ENCODE measurements at places on chromosomes 7 and 10.
A peak's percentile ranks its signal among the peaks of the same experiment; 100 is the strongest.

GRCh38 chr10:91159254-91159783 is 61.1 kb upstream of the PCGF5 start:
- DNase-seq, result no peak

- DNase-seq, result no peak
Measured at GRCh38 chr7:43309706-43310022, 197.2 kb downstream of the HECW1 start.

DNA sequence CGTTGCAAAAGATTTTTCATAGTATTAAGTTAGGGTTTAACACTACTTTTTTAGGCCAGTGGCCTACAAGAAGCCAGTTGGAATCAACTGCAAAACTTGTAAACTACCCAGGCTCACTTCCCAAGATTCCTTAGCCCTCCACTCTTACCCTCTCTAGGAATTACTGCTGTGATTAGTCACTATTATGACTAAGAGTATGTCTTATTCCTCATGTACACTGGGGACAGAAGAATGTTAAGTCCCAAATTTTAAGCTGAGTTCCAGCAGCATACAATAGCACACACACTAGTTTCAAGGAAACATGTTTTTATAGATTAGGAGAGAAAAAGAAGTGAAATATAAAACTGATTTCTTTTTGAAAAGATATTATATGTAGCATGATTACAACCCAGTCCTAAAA is 42.8 kb downstream of the FBXL13 start:
- DNase-seq, result no peak

- DNase-seq, result no peak
Measured at GRCh38 chr10:132477398-132478340, 59.9 kb upstream of the INPP5A start.

DNA sequence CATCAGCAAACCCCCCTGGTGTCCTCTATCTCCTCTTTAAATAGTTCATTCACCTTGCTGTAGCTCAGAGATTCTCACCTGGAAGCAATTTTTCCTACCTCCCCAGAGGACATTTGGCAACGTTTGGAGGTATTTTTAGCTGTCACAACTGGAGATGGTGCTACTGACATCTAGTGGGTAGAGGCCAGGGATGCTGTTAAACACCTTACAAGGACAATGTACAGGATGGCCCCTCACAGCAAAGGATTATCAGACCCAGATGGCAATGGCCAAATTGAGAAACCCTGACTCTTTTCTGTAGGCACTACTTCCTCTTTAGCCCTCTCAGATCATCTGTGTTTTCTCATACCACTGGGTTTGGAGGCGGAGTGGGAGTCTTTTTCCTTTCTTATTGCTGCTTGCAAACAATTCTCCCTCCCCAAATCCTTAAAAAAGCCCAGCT is 13.2 kb upstream of the TRA2A start:
- DNase-seq, result peak; percentile 20

- DNase-seq, result no peak
Measured at GRCh38 chr10:70093335-70093944, 39.2 kb downstream of the AIFM2 start.

GRCh38 chr7:108642126-108642525 is 72.5 kb downstream of the DNAJB9 start:
- no peak for DNase-seq

DNA sequence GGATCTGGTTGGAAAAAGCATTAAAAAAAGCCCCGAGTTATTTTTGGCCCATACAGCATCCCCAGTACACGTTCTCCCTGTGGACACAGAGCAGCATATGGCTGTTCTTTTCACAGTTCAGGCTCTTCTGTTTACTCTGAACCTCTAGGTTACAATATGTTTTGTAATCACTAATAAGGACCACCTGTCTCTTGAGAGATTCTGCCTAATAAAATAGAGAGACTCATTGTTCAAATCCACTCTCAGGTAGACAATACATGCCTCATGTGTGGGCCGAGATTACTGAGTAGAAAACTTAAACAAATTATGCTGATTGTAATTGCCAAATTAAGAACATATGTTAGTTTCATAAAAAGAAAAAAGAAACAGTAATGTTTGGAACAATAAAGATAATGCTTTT is 647.7 kb downstream of the GRM8 start:
- DNase-seq, result peak; percentile 37

- no peak for DNase-seq
Measured at GRCh38 chr7:26538689-26539088, 247.0 kb downstream of the SNX10 start.

GRCh38 chr10:3199488-3199887 is 26.9 kb upstream of the PITRM1 start:
- no peak for DNase-seq

- DNase-seq, result no peak
Measured at GRCh38 chr10:47300429-47300931, 483 bp downstream of the GDF10 start.

GRCh38 chr10:77478247-77478961 is 159.2 kb downstream of the KCNMA1 start:
- no peak for DNase-seq

- DNase-seq, result no peak
Measured at GRCh38 chr7:92694211-92694610, 104.0 kb upstream of the FAM133B start.

GRCh38 chr10:130483691-130484467 is 347.7 kb downstream of the GLRX3 start:
- no peak for DNase-seq

DNA sequence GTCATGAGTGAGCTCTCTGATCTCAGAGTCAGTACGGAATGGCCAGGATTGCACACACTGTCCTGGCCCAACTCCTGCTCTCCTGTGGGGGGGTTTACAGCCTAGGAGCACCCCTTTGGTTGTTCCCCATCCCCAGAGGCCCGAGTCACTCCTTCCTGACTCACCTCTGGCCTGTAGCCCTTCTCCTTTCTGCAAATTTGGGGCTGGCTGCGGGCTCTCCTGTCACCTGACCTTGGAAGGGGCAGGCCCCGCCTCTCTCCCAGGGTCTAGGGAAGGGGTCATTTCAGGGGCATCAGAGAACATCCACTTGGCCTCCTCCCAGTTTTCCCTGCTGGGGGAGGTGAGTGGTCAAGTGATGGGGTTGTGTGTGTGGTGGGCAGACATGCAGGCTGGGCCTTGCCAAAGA is 1.7 kb downstream of the NYAP1 start:
- no peak for DNase-seq

DNA sequence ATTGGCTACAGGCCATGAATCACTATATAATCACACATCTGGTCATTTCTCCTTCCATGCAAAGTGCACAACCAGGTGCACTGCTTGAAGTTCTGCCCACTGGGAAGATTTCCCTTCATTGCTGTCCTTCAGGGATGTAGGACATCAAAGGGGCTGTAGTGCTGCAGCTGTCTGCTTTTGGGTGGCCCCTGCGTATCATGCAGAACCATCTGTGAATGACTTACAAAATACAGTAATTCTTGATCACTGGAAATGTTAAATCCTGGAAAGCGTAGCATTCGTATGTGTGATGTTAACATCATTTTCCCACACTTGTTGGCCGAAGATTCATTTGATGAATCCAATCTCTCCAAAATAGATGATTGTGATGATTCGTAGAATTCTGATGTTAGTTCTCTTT is 22.4 kb downstream of the AKR1C3 start:
- no peak for DNase-seq

GRCh38 chr10:125991392-125991791 is 95.0 kb downstream of the FANK1 start:
- peak; percentile 8 for DNase-seq

GRCh38 chr7:83648464-83649241 is at the start of gene SEMA3E:
Gene SEMA3E (minus strand): TSS chr7:83649139.
- no peak for DNase-seq

DNA sequence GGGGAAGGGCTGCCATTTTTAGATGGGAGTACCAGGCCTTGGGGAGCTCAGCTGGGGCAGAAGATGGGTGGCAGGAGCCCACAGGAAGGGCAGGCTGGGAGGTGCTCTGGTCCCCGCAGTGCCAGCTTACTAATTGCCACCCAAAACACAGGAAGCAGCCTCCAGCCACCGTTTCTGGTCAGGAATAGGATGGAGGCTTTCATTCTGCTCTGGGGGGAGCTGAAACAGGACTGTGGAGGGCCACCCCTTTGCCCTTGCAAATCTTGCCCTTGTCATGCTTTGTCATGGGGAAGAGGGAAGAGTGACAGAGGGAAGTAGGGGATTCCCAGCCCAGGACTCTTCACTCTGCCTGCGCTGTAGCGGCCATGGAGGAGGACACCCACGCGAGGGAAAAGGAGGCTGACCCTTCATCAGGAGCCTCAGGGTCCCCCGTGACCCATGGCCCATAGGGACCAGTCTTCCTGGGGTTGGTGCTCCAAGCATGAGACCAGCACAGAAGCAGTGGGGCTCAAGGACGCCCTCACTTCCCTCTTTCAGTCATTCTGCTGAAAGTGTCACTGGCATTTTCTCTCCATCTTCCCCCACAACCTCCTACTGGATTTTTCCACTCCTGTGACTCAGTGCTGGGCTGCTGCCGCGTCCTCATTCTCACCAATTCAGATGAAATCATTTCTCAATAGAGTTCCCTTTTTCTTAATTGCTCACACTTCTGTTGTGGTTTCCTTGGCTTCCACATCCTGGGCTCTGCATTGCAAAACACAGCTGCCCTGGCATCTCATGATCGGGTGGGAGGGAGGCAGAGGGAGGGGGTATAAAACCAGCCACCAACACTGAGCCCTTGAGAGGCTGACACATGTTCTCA is 61.9 kb downstream of the MKI67 start:
- no peak for DNase-seq

DNA sequence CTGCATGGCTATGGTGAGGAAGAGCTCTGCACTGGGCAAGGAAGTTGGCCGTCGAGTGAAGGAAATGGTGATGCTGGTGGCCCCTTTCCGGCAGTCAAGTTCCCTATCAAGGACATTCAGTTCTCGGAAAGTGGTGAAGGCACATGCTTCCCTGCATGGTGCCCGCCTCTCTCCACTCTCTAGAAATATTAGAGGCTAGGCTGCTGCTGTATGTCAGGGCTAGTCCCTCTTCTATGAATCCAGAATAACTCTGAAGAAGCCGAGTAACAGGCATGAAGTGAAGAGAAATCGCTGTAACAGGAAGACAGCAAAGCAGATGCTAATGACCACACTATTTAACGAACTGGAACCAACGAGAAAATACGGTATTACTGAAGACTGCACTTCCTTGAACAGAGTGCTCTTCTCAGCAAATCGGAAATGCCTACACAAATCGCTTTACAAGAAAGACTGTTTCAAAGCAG is 5.4 kb downstream of the IDI1 start:
- DNase-seq, result no peak

- no peak for DNase-seq
Measured at GRCh38 chr7:128168667-128169210, 72.3 kb upstream of the LEP start.

GRCh38 chr7:139909379-139910050 is 80.5 kb downstream of the TBXAS1 start:
- no peak for DNase-seq

GRCh38 chr7:110071192-110071591 is 1019.7 kb upstream of the LRRN3 start:
- DNase-seq, result no peak

DNA sequence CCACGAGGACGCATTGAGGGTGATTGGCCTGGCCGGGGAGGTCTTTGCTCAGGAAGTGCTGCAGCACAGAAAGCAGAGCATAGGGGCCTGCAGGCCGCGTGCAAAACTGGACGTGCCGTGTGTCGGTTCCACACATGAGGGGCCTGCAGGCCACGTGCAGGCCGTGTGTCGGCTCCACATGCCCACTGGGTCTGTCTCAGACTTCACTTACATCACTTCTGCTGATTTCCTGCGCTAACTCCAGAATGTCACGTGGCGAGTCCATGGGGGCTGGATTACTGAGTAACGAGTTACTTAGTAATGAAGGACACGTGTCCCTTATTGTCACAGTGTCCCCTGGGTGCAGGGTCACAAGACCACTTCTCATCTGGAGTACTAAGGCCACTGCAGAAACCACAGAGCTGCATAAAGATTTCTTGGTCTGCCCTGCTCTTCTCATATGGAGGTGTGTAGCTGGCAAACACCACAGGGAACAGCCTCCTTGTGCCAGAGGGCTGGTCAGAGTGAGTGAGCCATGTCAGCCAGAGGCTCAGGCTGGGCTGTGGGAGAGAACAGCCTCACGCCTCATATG is 60.8 kb downstream of the GDI2 start:
- no peak for DNase-seq

GRCh38 chr10:30366829-30367228 is 17.8 kb upstream of the MTPAP start:
- no peak for DNase-seq

DNA sequence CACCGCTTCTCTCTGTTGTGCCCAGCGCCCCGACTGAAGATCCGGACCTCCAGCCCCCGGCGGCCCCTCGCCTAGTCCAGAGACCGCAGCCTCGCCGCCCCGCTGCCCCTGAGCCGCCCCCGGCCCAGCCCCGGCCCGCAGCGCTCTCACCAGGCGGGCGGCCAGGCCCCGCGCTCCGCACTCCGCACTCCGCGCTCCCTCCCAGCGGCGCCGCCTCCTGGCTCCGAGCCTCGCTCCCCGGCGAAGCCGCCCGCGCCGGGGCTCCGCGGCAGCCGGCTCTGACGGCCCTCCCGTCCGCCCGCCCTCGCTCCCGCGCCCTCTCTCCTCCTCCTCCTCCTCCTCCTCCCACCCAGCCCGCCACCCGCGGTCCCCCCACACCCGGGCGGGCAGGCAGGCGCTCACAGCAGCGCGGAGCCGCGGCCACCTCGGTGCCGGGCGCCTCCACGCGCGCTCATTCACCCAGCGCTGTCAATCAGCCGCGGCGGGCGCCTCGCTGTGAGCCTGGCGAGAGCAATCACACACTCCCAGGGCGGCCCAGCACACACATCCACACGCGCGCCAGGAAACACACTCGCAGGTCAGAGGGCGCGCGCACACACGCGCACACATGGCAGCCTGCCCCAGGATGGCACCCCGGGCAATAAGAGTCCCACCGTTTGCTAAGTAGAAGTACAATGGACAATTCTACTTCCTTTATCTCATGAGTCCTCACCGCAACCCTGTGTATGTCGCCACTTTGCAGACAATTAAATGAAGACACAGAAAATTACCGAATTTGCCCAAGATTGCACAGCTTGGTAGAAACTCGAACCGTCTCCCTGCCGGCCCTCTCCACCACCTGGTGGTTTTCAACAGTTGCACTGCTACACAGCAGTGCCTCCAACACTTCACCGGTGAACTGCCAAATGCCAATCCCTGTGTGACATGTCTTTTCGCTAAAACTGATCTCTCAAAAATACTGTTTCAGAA is at the start of gene PRRT4:
TSS of gene PRRT4 (minus strand) at position 280 of the 969 bp plus-strand sequence.
- DNase-seq, result no peak

- no peak for DNase-seq
Measured at GRCh38 chr7:145489609-145490008, 627.0 kb upstream of the CNTNAP2 start.
